Lung (tissue), 17 donors: ENCODE measurements at places on chromosomes 2 and 18.

DNA sequence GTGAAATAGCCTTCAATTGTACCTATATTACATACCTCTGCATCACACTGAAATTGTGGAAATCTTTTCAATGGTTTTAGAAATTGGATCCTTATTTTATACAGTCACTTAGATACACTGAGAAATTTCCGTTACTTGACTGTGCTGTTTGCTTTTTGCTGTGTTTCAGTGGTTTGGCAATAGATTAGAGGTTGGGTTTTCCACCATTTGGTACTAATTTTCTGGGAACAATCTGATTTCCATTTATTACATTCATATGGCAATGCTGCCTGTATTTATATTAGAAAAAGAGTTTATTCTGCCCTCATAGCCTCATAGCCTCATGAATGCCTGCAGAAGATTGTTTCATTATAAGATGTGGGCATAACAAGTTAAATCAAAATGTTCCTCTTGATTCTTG, 285.0 kb downstream of the GULP1 start:
- no peak for DNase-seq

DNA sequence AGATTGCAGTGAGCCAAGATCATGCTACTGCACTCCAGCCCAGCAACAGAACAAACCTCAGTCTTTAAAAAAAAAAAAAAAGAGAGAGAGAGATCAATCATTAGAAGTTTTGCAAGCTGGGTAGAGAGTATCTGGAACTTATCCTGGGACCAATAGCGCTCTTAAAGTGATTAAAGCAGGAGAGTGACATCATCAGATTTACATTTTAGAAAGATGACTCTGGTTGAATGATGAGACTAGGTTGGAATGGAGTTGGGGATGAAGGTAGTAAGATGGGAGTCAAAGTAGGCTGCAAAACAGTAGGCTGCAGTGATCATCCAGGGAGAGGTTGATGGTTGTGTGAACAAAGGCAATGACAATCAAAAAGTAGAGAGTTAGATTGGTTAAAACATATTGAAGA, 37.8 kb downstream of the MYL1 start:
- no peak for DNase-seq

GRCh38 chr18:52936931-52937330, 596.9 kb downstream of the DCC start:
- DNase-seq, result no peak

GRCh38 chr2:120576509-120577474, 158.9 kb upstream of the GLI2 start:
- peak; percentile 35 for DNase-seq

DNA sequence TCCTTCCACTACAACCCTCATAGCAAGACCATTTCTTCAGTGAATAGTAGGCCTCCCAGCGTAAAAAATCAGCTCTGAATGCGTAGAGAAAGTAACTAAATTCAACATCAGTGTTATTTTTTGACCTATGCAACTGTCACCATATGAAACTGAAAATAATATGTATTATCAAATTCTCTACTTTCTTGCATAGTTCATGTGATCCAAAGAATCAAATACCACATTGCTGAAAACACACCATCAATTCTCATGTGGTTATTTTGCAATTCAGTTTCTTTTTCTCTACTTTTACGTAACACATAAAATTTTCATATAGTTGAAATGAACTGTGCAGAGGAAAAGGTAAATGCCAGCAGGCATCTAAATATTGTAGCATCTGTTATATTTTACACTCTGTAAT, 208.5 kb upstream of the SPOPL start:
- no peak for DNase-seq

DNA sequence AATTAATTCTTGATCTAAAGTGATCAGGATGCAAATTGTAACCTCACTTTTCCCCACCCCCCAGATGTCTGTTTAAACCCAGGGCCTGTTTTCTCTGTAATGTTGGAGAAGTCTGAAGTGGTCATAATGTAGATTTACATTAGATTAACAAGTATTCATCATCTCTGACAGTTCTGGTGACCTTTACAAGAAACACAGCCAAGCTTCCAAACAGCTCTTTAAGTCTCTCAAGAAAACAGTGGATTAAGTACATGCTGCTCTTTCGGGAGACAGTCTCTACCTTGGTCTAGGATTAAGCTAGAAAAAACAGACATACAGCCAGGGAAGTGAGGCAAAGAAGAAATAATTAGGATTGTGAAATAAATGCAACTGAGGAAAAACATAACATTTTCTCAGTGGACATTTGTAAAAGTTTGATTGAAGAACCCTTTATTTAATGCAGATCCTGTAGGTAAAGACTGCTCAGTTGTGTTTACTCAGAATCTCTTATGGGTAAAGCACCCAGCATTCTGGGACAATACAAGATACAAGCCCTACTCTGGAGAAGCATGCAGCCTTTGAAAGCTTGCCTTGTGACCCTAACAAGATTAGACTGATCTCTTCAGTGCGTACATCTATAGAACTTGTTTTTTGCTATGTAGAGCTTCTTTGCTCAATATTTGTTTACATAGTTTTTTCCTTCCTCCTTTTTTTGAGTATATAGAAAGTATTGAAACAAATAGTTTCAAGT, 203.9 kb downstream of the PHLPP1 start:
- no peak for DNase-seq

DNA sequence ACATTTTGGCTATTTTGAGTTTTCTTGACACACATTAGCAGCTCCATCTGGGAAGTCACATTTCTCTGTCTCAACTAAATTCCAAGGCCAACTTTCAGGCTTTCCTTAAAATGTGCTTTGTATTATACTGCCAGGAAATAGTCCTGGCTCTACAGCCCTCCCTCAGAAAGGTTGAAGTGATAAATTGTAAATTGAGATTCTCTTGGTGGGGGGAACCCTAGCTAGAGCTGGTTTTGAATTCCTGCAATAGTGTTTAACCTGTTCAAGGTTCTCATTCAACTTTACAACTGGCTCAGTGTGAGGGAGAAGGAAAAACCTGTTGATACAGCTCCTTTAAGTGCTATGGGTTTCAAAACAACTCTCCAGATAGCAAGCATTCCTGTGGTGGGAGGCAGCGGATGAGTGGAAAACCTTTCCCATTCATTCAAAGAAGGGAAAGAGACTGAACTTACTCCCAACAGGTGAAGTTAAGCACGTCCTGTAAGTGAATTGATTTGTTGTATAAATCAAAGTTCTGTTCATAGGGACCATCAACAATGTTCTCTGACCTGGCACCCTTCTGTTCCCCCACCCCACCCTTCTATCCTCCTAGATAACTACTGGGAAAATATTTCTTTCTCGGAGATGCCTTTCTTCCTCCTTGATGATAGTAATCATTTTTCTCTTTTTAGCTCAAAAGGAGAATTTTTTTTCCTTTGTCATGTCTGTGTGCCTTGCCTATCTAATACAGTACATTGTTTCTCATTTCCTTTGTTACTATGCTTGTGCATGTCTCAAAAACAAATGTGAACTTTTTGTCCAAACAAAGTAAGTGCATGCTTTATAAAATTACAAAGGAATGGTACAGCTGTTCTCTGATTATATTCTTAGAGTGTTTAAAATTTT, 44.2 kb upstream of the SLC39A10 start:
- DNase-seq, result peak; percentile 85

GRCh38 chr2:40690036-40690435, 238.1 kb upstream of the SLC8A1 start:
- DNase-seq, result no peak

DNA sequence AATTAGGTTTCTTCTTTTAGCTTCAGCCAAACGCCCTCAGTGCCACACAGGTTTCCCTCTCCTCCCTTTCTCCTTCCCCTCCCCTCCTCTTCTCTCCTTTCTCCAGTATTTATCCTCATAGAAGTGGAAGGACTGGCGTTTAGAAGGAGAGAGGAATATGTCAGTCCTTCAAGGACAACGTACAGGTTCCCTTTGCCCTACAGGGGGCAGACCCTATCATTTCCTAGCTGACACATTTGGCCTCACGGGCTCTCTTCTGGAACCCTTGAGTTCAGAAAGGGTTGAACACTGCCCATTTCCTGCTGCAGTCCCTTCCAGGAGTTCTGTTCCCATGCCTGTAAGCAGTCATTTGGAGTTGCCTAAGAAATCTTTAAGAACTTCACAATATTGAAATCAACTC, 46.1 kb downstream of the CDCA7 start:
- DNase-seq, result peak; percentile 25

DNA sequence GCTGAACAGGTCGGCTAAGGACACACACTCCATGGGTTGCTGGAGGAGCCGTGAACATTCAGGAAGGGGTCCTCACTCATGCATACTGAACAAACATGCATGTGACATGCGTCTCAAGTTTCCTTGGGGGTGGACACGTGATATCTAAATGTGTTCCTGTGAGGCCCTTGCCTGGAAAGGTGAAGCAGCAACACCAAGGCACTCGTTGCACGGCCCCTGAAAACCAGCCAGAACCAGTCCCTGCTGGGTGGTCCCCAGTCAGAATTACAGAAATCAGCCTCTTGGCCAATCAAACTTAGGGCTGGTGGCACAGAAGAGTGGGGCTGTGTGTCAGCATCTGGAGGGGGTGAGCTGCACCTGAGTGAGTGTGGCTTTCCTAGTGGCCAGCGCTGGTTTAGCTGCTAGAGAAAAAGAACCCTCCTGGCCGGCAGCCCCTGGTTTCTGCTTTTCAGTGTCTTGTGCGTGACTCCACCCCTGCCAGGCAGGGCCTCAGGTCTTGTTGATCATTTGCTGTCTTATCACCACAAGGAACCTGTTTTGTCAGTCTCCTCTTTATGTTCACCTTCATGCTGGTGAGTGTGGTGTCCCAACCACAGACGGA, 3.2 kb upstream of the AQP12B start:
- DNase-seq, result peak; percentile 52

GRCh38 chr2:189799531-189799930, 15.3 kb downstream of the PMS1 start:
- DNase-seq, result no peak

DNA sequence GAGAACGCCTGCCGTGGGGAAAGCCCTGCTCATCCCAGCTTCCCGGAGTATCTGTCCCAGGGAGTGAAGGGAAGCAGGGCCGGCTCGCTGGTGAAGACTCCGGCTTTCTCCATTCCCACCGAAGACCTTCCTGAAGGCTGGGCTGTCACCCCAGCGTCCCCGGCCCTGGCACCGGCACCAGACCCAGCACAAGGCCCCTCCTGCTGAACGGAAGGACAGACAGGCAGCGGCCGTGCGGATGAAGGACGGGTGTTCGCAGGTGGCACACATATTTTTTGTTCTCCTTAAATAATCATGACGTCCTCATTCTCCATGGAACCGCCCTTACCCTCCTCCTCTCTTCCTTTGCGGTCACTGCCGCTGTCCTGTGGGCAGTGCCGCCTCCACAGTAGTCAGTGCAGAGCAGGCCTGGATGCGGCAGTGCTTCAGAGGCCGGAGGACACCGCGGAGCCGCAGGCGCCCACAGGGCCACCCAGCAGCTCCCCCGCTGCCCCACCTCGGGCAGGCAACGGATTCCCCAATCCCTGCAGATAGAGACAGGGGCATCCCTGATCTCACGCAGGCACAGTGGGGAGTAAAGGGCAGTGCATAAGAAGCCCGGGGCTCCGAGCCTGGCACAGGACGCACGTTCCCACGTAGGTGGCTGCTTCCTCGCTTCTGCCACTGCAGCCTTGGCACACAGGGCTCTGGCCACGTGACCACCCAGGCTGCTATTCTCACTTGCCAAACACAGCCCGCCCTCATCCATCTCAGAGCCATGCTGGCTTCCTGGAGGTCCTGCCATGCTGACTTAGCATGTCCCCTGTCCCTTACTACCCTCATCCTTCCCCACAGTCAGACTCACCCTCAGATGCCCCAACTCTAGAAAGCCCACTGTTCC, 229.7 kb downstream of the EIPR1 start:
- no peak for DNase-seq

DNA sequence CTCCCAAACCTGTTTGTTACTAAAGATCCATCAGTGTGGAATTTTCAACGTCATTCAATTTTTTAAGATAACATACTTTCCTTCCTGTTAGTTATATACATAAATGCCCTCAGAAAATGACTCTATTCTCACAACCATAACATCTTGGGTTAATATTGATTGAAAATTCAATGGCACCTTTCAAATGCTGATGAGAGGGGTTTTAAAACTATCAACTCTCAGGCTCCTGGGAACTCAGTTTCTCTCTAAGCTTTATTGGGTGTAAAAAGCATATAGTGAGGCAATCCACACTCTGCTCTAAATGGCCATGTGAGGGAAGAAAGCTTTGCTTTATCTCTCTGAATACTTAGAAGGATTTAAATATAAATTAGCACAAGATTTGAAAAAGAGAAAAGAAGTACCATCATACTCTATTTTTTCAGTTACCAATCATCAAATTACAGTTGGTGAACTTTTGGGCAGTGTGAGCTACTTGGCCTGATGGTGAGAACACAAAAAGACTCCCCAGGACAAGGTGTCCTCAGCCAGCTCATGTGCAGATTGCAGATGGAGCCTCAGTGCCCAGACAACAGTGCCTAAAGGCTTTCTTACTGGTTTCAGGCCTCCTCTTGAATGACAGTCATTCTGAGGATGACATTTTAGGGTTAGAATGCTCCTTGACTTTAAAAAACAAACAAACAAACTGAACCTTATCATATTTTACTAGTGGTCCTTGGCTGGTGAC, 24.6 kb upstream of the CERS6 start:
- DNase-seq, result no peak

GRCh38 chr2:237556773-237557632, 9.4 kb upstream of the PRLH start:
- no peak for DNase-seq

- no peak for DNase-seq
Measured at GRCh38 chr18:36490897-36491296, 193.4 kb downstream of the FHOD3 start.

GRCh38 chr2:188850786-188851185, 123.4 kb upstream of the COL3A1 start:
- no peak for DNase-seq

DNA sequence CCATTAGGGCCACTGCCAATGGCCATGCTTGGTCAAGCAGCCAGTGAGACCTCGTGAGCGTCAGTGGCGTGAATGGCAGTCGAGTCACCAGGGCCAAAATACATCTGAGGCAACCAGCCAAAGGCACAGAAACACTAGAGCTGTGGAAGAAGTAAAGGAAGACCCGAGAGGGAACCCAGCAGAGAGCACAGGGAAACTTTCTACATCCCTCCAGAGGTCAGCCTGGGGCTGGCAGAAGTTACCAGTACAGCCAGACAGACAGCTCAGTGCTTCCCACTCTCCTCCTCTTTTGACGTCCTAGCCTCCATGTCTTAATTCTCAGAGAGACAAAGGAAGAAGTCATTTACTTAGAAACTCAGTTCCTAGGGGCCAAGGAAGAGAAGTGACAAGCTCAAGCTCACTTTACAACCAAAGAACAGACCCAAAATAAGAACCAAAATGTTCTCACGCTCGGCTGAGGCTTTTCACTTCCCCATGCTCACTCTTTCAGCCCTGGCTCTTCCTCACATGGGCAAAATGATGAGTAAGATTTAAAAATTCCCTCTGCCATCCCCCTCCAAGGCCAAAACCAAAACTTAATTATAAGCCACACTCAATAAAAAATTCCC, 8.7 kb downstream of the CYRIA start:
- no peak for DNase-seq

DNA sequence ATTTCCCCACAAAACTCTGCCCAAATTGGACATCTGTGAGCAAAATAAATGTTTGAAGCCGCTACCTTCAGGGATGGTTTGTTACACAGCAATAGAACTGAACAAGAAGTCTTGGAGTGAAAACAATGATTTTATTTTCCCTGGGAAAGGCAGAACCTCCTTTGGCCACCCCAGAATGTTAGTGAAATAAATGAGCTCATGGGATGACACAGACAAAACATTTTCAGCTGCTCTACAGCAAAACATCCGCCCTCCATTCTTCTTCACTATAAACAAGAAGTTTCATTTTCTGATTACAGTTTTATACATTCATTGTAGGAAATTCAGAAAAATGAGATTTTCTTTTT, 4.3 kb upstream of the EFHD1 start:
- no peak for DNase-seq
